Fibroblast of lung (primary cell): ENCODE measurements at places on chromosomes 12 and 14. TPM values are rescaled to one million over a fixed set of nuclear protein-coding genes. Genes with fewer than 3 reads are reported as not detected.

Gene PLXNC1
- 49.6 and 86.9 TPM in 2 replicates for total RNA-seq

DNA sequence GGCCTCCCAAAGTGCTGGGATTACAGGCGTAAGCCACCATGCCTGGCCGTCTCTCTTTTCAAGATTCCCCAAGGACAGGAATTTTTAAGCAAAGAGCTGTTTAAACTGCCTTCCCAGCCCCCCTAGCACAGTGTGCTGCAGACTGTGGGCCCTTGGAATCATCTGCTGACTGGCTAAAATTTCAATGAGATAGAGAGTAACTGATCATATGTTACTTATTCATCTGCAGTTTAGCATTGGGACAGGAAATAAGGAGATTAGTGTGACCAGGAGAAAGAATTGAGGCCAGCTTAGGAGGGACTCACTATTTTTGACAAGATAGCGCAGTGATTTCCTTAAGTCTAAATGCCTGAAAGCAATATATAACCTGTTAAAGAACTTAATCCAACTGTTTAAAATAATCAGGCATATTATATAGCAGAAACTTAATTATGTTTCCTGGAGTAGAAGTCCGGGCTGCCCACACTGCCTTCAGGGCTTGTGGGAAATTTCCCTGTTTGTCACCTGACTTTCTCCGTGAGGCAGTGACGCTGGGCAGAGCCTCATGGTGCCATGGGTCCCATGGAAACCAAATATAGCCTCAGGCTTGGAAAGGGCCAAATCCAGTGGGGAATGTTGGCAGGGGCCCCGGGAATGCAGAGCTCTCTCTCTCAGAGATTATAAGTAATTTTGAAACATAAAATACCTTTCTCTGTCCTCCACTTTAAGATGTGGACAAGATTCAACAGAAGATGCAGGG lies 22.8 kb upstream of the CEBPE start:
- peak; percentile 66 for DNase-seq

DNA sequence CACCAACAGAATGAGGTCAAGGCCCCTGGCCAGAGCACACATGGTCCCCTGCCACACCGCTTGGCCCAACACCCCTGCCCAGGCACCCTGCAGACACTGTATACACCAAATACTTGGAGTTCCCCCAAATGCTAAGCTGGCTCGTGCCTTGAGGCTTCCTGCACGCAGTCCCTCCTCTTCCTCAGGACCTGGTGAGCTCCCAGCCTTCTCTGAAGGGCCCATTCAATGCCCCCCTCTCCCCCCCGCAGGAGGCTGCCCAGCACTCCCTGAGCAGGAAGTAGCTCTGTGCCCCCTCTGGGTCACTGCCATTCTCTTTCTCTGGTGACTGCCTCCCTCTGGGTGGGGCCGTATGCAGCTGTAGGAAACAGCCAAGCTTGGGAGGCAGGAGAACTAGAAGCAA lies 75.3 kb downstream of the ITPK1 start:
- DNase-seq: no peak

Gene OTX2
- not detected in 2 replicates for total RNA-seq

- DNase-seq: peak; percentile 20
Observed at GRCh38 chr12:49777800-49778748, 36.7 kb downstream of the TMBIM6 start.

Gene TMCC3
- total RNA-seq: 0.33 and 0.51 TPM in 2 replicates

- no peak for DNase-seq
Observed at GRCh38 chr12:121981456-121981855, 40.2 kb upstream of the BCL7A start.

GRCh38 chr14:36161776-36162175 lies 14.7 kb downstream of the PTCSC3 start:
- no peak for DNase-seq

GRCh38 chr14:77547512-77548180 lies 49.0 kb upstream of the ISM2 start:
- no peak for DNase-seq

DNA sequence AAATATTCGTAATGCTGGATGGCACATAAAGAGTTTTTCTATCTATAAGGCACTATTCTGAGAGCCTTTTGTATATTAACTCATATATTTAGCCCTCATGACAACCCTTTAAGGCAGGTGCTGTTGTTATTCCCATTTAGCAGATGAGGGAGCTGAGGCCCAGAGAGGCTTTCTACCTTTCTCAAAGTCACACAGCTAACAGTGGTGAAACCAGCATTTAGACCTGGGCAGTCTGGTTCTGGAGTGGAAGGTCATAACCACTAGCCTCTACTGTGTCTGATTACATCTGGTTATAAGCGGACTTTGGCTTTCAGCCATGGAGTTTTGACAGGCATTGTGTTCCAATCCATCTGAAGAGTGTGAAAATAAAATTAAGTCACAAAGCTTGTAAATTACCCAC lies 41.2 kb upstream of the HDAC7 start:
- DNase-seq: no peak

Gene GPD1
- under 0.01 TPM in 1 of 2 replicates, not detected in the other for total RNA-seq

GRCh38 chr12:122116707-122117535 lies 38.4 kb downstream of the MLXIP start:
- no peak for DNase-seq
